ENCODE measurements at places on chromosomes 12 and 14.

DNA sequence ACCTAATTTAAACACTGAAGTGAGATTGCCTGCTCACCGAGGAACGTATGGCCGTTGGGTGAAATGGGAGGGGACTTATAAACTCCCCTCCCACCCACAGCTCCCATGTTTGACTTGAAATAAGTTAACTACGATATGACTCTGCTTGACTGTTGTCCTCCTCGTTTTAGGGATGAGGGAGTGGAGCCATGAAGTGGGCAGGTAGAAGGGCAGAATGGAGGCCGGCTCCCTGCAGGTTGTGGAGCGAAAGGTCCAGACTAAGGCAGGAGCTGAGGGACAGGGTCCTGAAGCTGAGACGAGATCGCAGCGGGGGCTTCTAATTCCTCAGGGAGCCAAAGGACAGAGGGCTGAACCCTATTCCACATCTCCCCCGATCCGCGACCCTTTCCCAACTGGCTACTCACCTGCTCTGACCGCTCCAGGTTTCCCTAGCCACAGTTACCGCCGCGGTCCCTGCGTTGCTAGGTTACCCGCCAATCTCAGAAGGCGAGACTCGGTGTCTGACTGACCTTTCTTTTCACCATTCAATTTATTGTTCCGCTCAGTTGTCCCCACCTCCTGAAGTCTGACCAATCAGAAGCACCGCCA lies 577 bp upstream of the TPCN1 start:
- no peak for DNase-seq

DNA sequence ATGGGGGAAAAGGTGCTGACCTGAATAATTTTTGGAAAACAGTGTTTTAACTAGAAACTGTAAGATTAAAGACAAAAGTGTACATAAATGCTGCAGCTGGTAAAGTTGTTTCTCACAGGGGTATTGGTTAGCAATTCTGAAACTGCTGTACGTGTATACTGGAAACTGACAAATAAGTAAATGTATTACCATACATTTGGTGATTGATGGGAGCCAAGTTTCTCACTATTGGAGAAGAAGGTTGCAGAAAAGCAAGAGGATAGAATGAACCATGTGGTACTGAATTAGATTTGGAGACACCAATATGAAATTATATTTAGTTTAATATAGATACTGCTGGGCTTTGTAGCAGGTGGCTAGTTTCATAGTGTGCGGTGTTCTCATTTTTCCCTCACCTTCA lies 19.6 kb upstream of the FBXO33 start:
- DNase-seq: no peak

GRCh38 chr12:96240656-96241055 lies 46.5 kb downstream of the ELK3 start:
- no peak for DNase-seq

GRCh38 chr12:120376009-120376408 lies 7.0 kb upstream of the MSI1 start:
- DNase-seq: no peak

DNA sequence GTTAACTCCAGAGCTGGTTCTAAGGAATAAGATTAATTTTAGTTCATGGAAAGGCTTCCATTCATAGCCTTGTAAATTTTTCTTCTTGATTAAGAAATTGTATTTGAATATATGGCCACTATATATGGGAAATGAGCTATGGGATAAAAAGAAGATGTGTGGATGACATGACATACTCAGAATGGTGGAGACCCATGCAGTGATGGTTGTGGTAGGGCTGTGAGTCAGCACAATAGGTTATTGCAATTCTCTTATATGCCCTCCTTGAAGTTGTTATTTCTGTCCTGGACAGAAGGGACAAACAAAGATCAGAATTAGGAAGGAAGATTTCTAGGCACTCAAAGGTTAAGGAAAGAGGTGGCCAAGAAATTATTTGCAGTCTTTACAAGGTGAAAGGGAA lies 21.5 kb downstream of the RASSF9 start:
- DNase-seq: no peak

DNA sequence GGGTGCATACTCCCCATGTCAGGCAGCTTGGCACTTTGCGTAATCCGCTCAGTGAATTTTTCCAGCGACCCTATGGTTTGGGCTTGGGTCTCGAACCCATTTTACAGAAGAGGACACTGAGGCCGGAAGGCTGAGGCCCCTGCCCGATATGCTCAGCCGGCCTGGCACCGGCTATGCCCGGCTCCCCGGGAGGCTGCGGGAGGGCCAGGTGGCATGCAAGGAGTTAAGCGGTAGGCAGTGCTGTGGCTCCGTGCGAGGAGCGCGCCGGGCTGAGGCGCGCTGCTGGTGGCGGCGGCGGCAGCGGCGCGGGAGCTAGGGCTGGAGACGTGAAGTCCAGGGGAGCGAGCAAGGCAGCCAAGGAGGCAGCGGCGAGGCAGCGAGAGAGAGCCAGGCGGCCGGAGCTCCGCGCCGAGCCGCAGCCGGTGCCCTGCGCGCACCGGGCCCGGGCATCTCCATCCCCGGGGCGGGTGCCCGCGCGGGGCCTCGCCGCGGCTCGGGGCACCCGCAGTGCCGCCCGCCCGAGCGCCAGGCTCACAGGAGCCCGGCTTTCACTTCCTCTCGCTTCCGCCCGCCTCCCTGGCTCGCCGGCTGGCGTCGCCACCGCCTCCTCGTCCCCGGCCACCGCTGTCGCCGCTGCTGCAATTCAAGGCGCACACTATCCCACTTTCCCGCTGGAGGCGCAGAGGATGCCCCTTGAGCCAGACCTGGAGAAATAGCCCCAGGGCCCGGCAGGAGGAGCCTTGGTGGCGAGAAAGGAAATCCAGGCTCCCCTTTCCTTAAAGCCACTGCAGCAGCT lies at the start of gene WSCD2:
Gene WSCD2, plus strand, starts transcription at position 272 of the 796 bp plus-strand sequence. CDS start 66,545 bp downstream, outside the sequence.
- DNase-seq: peak; percentile 56

All from T47D (cell line).